Bronchial smooth muscle cell (primary cell): ENCODE measurements at places on chromosomes 4 and X. TPM values are rescaled to one million over a fixed set of nuclear protein-coding genes. Genes with fewer than 3 reads are reported as not detected.

CXCL6 gene
- total RNA-seq = 5.0 and 14.3 TPM in 2 replicates

C1GALT1C1 gene
- total RNA-seq = 16.2 and 22.5 TPM in 2 replicates

ZNF630 gene
- 1.4 and 1.9 TPM in 2 replicates for total RNA-seq

PNCK gene
- total RNA-seq = 0.17 and 0.32 TPM in 2 replicates

ZC4H2 gene
- total RNA-seq = 4.6 and 5.2 TPM in 2 replicates

MAGEB17 gene
- total RNA-seq = 0.09 TPM in 1 of 2 replicates, not detected in the other

NIPAL1 gene
- total RNA-seq = not detected in 2 replicates

FAM184B gene
- not detected in 2 replicates for total RNA-seq
